HT-29 (cell line): ENCODE measurements at places on chromosomes 7 and 10. TPM values are rescaled to one million over a fixed set of nuclear protein-coding genes. Genes with fewer than 3 reads are reported as not detected.

Gene BBS9
- total RNA-seq, result 0.57 and 3.8 TPM in 2 replicates

Gene PAX4
- 1.0 and 2.5 TPM in 2 replicates for total RNA-seq

Gene GCK
- not detected in 2 replicates for total RNA-seq

Gene EN2
- not detected in 2 replicates for total RNA-seq

Gene PAPOLB
- not detected in 2 replicates for total RNA-seq

Gene FOXP2
- 0.05 and 0.66 TPM in 2 replicates for total RNA-seq

Gene AKR1C4
- total RNA-seq, result 0.29 TPM in 1 of 2 replicates, not detected in the other

Gene ZNF804B
- total RNA-seq, result not detected in 2 replicates

Gene SPDYE11
- total RNA-seq, result not detected in 2 replicates

Gene SH2D4B
- total RNA-seq, result not detected in 2 replicates

Gene KIF11
- total RNA-seq, result 13.2 and 14.1 TPM in 2 replicates

Gene TAS2R16
- total RNA-seq, result not detected in 2 replicates

Gene JMJD1C
- total RNA-seq, result 31.8 and 32.5 TPM in 2 replicates

Gene SMO
- not detected in 2 replicates for total RNA-seq

Gene KCND2
- total RNA-seq, result not detected in 2 replicates

Gene AIFM2
- 19.2 and 21.6 TPM in 2 replicates for total RNA-seq

Gene KIAA1217
- total RNA-seq, result 9.4 and 9.6 TPM in 2 replicates

Gene LRMDA
- total RNA-seq, result not detected in 2 replicates

Gene ZPBP
- total RNA-seq, result not detected in 2 replicates

Gene ANKRD22
- 6.2 and 7.2 TPM in 2 replicates for total RNA-seq

Gene BUD23
- 127 and 151 TPM in 2 replicates for total RNA-seq

Gene CALHM1
- total RNA-seq, result not detected in 2 replicates

Gene EBLN1
- total RNA-seq, result not detected in 2 replicates

Gene OR2A1
- not detected in 2 replicates for total RNA-seq

Gene PIK3AP1
- 10.7 and 12.8 TPM in 2 replicates for total RNA-seq

Gene CDK14
- total RNA-seq, result 0.18 and 0.61 TPM in 2 replicates

Gene GPR85
- not detected in 2 replicates for total RNA-seq

Gene NPY4R2
- not detected in 2 replicates for total RNA-seq

Gene MOGAT3
- 6.7 and 8.2 TPM in 2 replicates for total RNA-seq

Gene PTER
- total RNA-seq, result 3.4 and 9.4 TPM in 2 replicates

Gene BHLHA15
- 16.2 and 21.8 TPM in 2 replicates for total RNA-seq

Gene TMEM225B
- 0.05 TPM in 1 of 2 replicates, not detected in the other for total RNA-seq

Gene OGDHL
- total RNA-seq, result 0.08 and 0.18 TPM in 2 replicates

Gene TMEM72
- total RNA-seq, result not detected in 2 replicates

Gene CCL24
- total RNA-seq, result not detected in 2 replicates

Gene NKX2-3
- total RNA-seq, result not detected in 2 replicates

Gene TFPI2
- not detected in 2 replicates for total RNA-seq

Gene ZNF488
- total RNA-seq, result 6.6 and 6.8 TPM in 2 replicates

Gene NPY4R
- 0.15 TPM in 1 of 2 replicates, not detected in the other for total RNA-seq

Gene NPTX2
- not detected in 2 replicates for total RNA-seq

Gene KIFBP
- total RNA-seq, result 17.0 and 18.1 TPM in 2 replicates

Gene PDZD7
- 6.3 and 7.4 TPM in 2 replicates for total RNA-seq

Gene C10orf67
- total RNA-seq, result 0.18 TPM in 1 of 2 replicates, not detected in the other

Gene NYAP1
- 0.03 and 0.21 TPM in 2 replicates for total RNA-seq

Gene RBP3
- total RNA-seq, result 0.20 TPM in 1 of 2 replicates, not detected in the other

Gene WNT2
- not detected in 2 replicates for total RNA-seq

Gene PLEKHS1
- 0.55 TPM in 1 of 2 replicates, not detected in the other for total RNA-seq
